CD4-positive, alpha-beta memory T cell (primary cell): ENCODE measurements at places on chromosomes 16 and 17.

DNA sequence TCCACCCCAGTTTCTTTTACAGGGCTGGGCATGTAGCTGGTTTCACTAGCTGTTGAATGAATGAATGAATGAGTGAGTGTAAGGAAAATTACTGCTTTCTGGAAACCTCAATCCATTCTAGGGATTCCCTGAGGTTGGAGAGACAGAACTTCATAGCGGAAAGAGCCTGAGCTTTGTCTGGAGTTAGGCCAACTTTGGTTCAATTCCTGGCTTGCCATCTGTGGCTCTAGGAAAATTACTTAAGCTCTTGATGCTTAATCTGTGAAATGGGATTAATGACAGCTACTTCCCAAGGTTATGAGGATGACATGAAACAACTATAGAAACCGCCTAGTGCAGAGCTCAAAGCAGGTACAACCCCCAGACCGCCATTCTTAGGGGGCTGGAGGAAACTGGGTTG lies 76.3 kb upstream of the AXIN2 start:
- DNase-seq = no peak

DNA sequence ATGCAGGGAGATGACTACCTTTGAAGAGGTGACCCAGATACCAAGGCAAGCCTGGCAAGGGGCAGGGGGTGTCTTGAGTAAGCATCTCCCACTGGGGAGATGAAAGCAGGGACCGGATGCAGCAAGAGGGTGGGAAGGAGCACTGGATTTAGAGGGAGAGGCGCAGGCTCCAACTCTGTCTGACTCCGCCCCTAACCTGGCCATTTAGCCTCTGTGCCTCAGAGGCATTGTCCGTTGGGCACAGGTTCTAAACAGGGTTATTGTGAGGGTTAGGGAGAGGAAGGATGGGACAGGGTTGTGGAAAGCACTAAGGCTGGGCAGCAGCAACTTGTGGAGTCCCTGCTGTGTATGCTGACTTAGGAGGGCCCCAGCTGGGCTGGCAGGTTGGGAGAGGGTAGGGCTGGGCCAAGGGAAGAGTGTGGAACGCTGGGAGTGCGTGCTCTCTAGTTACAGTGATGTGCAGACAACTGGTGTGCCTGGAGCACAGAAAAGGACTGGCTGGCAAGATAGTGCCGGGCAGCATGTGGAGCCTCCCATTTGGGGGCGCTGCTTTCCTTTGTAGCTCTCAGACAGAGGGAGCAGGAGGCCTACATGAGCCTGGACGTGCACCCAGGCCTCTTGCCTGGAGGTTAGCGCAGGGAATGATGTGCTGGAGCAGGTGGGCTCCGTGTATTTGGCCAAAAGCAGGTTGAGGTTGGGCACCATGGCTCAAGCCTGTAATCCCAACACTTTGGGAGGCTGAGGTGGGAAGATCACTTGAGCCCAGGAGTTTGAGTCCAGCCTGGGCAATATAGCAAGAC lies 26.2 kb downstream of the TBX2 start:
- DNase-seq = no peak

DNA sequence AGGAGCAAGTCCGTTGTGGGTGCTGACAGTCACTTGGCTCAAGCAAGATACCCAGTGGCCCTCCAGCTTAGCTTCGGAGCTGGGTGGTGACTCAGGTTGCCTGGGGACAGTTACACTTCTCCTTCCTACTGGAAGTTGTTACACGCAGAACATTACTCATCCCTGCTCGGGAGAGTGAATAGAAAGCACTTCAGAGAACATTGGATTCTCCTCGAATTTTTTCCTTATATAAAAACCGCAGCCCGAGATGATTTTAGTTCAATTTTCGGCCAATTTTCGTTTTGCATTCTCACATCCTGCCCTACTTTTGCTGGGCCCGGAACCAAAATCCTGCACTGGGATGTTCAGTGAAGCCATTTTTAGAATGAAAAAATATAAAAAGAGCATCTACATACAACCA lies 99.7 kb downstream of the ELAC2 start:
- DNase-seq = no peak

- DNase-seq = no peak
Measured at GRCh38 chr17:34259146-34259545, 4.1 kb downstream of the CCL2 start.

GRCh38 chr16:2337431-2338296 lies 2.9 kb downstream of the ABCA3 start:
- DNase-seq = no peak

- DNase-seq = no peak
Measured at GRCh38 chr17:38873640-38874380, 4.0 kb downstream of the LASP1 start.

- no peak for DNase-seq
Measured at GRCh38 chr16:8996891-8997290, 33.2 kb upstream of the USP7 start.

DNA sequence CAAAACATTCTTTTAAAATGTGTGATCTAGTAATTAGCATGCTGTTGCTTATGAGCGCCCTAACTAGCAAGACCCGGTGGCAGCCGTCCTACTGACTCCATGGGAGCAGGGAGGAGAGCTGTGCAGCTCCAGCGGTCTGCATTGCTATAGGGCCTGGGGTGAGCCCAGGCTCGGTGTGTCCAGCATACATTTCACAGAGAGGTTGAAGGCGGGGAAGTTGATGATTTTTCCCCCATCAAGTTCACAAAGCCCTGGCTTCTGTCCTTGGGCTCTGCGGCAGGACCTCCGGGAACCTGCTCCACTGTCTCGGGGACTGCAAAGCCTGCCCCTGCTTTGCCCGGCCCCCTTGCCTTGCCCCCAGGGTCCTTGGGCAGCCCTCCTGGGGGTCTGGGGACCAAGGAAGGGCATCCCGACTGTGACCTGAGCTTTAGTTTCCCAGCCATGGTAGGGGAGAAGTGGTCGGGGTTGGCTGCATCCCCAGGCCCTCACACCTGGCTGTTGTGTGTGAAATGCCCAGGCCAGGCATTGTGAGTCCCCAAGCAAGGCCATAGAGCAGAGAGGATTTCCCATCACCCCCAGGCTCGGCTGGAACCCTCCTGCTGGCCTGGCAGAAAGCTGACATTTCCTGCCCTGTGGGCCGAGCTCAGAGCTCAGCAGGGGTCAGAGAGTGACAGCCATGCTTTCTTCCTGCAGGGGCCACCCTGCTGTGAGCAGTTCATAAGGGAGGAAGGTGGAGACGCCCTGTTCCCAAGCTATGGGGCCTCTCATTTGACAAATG lies 24.8 kb downstream of the KCNJ12 start:
- DNase-seq = no peak

DNA sequence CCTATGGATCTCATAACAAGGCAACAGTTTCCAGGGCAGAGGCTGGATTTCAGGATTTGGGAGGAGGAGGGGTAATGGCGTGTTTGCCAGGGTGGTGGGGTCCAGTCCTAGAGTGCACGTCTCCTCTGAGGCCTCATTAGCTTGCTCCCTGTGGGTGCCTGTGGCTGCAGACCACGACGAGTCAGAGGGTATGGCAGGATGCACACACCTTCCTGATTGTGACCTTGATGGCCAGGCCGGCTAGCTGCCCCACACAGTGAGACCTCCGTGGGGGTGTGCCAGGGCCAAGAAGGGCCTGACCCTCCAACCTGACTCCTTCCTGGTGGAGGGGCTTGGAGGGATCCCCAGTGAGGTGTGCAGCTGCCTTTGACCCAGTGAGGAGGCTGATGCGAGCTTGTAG lies 4.0 kb upstream of the SMTNL2 start:
- no peak for DNase-seq

- no peak for DNase-seq
Measured at GRCh38 chr17:39404542-39405378, 3.3 kb upstream of the FBXL20 start.

- no peak for DNase-seq
Measured at GRCh38 chr17:6749519-6749918, 6.3 kb upstream of the XAF1 start.

GRCh38 chr16:58042886-58043515 lies 17.4 kb downstream of the MMP15 start:
- no peak for DNase-seq

- no peak for DNase-seq
Measured at GRCh38 chr16:30030841-30031413, at the start of gene TLCD3B. Gene TLCD3B, minus strand, starts transcription at chr16:30031271. Its CDS starts 744 bp downstream, at chr16:30030527.

DNA sequence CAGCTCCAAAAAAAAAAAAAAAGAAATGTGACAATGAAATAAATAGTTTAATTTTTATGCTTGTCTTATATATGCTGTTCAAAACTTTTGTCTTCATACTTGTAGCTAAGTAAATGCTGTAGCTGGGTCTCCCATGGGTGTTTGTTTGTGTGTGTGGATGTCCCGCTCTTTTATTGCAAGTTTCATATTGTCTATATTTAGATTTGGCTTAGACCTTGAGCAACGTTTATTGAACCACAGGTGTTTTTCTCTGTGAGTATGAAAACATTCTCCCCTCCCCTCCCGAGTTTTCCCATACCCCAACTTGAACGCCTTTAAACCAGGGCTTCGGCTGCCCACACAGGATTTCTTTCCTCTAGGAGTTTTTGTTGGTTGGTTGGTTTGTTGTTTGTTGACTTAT lies 45.2 kb downstream of the MFSD11 start:
- no peak for DNase-seq

- no peak for DNase-seq
Measured at GRCh38 chr16:47604306-47604705, 143.2 kb downstream of the PHKB start.

GRCh38 chr16:85269165-85269564 lies 156.9 kb upstream of the CIBAR2 start:
- no peak for DNase-seq

GRCh38 chr17:78411241-78411857 lies 32.9 kb downstream of the PGS1 start:
- no peak for DNase-seq

DNA sequence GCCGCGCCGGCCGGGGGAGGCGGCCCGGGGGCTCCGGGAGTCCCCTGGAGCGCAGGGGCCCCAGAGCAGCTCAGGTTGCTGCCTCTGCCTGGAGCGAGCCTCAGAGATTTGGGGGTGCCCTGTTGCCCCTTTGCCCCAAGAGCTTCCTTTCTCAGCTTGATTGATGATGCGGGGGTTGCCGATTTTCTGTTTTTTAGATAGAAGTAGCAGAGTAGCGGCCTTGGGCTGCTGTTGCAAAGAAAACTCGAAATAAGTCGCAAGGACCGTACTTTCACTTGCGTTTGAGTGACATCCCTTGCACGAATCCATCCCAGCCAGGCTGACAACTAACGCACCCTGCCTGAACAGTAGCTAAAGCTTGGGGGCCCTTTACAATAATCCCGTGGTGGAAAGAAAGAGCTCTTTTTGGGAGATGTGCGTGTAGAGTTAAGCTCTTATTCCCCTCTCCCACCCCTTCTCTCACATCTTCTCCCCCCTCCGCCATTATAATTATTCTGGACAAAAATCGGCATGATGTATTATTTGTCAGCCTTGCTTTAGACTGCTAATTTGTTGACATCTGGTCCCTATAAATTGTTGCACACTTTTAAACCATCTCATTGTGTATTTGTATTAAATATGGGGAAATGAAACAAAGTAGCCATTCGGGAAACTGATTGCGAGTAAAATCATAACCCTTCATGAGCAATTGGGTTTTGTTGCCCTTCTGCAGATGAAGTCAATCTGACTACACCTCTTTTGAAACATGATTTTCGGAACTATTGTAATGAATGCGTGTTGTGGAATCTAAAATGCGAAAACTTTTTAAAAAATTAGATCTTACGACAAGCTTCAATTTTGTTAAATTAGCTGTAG lies 873 bp downstream of the USP10 start:
- DNase-seq = peak; percentile 51

DNA sequence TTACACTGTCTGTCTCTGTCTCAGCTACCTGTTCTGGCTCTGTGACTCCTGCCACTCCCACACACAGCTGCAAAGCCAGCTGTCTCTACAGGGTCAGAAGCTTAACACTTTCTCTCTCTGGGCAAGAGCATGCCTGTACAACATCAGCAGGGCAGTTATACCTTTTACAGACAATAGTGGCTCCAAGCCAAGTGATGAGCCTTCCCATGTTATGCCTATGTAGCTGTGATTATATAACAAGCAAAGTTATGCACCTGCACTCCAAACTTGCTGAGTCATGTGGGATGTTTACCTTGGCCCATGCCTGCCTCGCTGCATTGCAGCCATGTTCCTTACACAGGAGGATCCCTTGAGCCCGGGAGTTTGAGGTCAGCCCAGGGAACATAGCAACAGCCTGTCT lies 31.8 kb upstream of the APPBP2 start:
- DNase-seq = no peak

DNA sequence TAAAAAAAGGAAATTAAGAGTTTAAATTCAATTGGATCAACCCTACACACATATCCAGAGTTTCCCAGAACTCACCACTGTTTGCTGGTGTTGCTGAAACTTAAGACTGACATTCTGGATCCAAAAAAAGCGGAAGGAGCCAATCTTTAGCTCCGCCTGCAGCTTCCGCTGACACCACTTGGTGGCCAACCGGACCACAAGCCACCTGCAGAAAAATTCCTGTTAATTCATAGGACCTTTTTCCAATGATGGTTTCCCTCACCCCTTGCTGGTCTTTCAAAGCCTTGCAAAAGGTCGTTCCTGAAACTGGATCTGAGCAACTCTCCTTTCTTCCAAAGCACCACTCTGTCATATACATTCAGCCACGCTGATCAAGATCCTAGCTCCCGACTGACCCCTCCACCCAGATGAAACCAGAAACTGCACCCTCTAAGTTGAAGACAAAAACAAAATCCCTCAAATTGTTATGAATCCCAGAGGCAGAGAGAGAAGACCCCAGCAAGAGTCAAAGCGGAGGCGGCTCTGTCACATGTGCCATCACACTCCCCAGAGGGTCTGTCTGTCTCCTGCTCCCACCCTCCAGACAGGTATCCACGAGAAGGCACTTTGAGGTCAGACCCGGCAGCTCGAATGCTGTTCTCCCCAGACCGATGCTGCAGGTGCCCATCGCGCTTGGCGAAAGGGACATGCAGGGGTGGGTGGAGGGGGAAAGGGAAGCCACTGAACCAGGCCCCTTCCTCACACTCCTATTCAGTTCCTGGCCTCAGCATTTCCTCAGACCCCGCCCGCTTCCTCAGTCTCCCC lies 773 bp downstream of the BLTP2 start:
- no peak for DNase-seq

- no peak for DNase-seq
Measured at GRCh38 chr17:19453296-19453695, 42.3 kb downstream of the RNF112 start.

DNA sequence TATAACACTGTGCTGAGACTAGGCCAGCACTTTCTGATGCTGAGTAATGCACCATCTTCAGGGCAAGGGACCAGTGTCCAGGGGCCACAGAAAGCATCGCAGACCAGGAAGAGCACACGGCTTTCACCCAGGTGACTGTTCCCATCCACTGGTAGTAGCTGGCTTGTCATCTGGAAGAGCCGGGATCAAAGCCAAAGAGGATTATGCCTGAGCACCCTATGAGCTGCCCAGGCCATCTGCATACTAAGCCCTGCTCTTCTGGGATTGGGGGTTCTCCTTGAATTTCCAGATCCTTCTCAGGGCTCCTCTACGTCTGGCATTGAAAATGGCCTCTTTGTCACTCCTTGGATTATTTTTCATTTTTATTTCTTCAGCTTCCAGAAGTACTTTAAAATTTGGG lies 140.7 kb downstream of the IRX3 start:
- no peak for DNase-seq

DNA sequence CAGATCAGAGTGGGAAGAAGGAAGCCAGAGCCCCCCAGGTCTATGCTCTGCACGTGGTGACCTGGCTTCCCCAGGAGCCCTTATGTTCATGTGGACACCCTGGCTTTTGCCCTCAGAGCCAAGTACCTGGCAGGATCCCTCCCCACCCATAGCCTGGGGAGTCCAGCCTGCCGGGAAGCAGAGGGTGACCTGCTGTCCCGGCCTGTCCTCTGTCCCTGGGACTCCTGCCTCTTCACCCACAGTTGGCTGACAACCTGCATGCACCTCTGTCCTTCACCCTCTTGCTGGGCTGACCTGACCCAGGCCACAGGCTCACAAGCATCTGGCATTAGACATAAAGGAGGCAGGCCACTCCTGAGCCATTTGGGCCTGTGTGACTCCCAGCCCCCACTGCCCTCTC lies 60.2 kb downstream of the SMPD3 start:
- DNase-seq = no peak
